ENCODE measurements at places on chromosomes 4 and X.
A peak's percentile ranks its signal among the peaks of the same experiment; 100 is the strongest.

DNA sequence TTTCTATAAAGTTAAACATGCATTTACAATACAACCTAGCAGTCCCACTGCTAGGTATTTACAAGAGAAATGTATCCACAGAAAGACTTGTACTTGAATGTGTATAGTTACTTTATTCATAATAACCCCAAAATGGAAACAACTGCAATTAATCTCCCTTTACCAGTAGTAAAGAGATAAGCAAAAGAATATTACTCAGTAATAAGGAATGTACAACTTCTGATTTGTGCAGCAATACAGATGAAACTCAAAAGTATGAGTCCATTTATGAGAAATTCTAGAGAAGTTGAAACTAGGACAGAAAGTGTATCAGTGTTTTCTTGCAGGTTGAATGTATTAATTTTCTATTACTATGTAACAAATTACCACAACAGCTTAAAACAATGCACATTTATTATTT, 15.2 kb downstream of the USP53 start:
- no peak for DNase-seq

- DNase-seq, result peak; percentile 34
These were observed 15.2 kb upstream of the SYTL4 start for GRCh38 chrX:100747090-100747489.

GRCh38 chr4:84800256-84800655, 166.2 kb downstream of the WDFY3 start:
- DNase-seq, result no peak

- DNase-seq, result no peak
These were observed 466.3 kb downstream of the PPARGC1A start for GRCh38 chr4:23423540-23423939.

DNA sequence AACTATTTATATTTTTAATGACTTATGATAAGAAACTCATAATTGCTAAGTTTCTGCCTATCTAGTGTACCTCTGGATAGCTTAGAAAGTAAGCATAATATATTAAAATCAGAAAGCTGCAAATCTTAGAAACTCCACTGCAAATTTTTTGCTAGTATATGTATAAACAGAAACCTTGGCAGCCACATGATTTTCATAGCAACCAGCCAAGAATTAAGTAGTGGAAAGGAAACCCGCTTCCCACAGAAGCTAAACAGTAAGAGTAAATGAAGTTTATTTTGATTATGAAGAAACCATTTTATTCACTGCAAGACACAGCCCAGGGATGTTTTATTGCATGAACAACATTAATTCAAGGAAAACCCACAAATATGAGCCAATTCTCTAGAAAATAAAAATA, 872.5 kb upstream of the ADGRL3 start:
- DNase-seq, result no peak

DNA sequence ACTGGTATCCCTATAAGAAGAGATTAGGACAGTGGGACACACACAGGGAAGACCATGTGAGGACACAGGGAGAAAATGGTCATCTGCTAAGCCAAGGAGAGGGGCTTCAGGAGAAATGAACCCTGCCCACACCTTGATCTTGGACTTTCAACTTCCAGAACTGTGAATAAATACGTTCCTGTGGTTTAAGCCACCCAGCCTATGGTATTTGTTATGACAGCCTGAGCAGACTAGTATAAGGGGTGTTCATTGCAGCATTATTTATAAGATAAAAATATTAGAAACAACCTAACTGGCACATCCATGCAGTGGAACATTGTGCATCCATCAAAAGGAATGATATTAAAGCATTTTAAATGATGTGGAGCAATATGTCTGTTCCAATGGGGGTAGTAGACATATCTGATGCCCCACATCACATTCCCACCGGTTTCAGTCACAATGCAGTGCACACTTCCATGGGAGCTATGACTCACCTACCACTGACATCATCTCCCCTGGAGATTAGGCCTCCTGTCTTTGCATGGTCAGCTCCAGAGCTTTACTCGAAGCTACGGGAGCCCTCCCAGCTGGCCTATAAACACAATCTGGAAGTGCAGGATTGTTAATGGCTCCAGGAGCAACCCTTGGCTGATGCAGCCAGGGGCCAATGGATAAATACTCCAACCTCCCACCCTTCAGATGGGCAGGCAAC, 38.9 kb upstream of the MAMLD1 start:
- DNase-seq, result no peak

DNA sequence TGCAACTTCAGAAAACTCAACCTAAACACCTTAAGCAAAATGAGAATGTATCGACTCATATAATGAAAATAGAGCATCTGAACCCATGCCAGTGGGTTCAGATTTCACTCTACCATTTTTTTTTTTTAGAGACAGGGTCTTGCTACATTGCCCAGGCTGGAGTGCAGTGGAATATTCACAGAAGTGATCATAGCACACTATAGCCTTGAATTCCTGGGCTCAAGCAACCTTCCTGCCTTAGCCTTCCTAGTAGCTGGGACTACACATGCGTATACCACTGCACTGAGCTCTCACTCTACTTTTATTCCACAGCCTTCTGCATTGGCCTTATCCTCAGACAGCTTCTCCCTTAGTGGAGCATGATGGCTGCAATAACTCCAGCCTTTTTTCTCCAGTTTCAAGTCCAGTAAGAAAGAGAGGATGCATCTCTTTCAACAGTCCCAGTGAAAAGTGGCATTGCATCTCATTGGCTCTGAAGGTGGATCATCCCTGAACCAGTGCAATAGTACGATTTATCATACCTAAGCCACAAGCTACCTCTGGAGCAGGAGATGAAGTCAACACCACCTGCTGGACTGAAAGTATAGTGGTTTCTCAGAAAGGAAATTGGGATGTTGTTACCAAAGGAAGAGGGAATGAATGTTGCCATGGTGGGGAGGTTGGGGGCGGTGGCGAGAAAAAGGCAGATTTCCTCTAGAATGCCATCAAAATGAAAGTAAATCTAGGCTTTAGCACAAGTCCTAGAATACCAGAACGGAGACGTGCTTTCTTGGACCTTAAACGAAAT, 2.0 kb upstream of the SOD3 start:
- DNase-seq, result peak; percentile 15

GRCh38 chr4:120236873-120237272, 170.2 kb upstream of the MAD2L1 start:
- DNase-seq, result no peak

GRCh38 chrX:54193085-54193821, 10.2 kb upstream of the FAM120C start:
- no peak for DNase-seq

DNA sequence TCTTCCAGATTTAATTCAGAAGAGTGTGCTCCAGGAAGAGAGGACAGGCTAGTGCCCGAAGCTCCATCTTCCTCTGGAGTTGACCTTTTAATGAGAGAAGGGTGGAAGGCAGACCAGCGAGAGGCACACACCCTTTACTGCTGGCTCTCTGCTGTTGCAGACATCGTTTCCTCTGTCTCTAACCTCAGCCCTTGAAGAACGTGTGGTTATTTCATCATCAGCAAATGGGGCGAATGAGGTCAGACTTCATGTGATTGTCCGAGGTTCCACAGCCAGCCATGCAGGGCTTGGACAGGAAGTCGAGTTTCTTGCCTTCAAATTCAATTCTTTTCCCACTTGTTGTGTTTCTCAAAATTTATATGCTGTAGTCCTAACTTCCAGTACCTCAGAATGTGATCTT, 155.2 kb upstream of the MSX1 start:
- peak; percentile 62 for DNase-seq

- DNase-seq, result no peak
These were observed 243.1 kb upstream of the FTHL17 start for GRCh38 chrX:31314921-31315320.

DNA sequence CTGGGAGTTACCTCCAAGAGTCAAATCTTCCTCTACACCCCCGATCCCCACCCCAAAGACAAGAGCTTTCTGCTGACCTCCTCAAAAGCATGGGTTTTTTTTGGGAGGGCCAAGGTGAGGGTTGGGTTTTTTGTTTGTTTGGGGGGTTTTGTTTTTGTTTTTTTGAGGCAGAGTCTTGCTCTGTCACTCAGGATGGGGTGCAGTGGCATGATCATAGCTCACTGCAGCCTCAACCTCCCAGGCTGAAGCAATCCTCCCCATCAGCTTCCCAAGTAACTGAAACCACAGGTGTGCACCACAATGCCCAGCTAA, 18.7 kb upstream of the WFS1 start:
- no peak for DNase-seq

- DNase-seq, result no peak
These were observed 249.9 kb upstream of the GATB start for GRCh38 chr4:152010710-152011079.

GRCh38 chr4:185171373-185172071, 28.5 kb downstream of the SLC25A4 start:
- no peak for DNase-seq

GRCh38 chrX:45133465-45133864, 67.2 kb downstream of the DIPK2B start:
- DNase-seq, result no peak

- DNase-seq, result peak; percentile 43
These were observed 39.3 kb downstream of the ELF2 start for GRCh38 chr4:139137763-139138162.

DNA sequence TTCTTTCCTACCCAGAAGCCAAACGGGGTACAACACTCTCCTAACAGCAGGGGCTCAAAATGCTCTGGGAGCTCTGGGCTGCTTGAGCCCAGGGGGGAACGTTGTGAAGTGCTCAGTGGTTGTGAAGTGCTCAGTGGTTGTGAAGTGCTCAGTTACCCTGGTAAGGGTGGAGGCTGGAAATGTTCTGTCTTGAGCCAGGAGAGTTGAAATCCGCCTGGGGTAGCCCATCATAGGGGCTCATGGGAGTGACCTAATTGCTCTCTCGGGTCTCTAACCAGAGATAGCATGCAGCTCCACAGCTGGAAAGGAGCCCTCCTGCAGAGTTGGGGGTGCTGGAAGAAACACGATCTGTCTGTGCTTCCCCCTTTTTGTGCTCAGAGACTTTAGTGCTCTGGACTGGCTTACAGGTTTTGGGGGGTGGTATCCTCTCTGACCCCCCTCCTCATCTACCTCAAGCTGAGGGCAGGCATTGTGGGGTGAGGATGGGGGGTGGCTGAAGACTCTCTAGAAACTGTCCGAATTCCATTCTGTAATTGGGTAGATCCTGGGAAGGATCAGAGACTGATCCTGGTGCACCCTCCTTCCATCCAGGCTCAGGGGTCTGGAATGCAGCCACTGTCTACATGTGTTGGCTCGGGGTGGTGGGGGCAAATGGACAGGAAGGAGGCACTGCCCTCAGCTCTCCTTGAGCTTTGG, 2.7 kb downstream of the EFNB1 start:
- DNase-seq, result no peak

DNA sequence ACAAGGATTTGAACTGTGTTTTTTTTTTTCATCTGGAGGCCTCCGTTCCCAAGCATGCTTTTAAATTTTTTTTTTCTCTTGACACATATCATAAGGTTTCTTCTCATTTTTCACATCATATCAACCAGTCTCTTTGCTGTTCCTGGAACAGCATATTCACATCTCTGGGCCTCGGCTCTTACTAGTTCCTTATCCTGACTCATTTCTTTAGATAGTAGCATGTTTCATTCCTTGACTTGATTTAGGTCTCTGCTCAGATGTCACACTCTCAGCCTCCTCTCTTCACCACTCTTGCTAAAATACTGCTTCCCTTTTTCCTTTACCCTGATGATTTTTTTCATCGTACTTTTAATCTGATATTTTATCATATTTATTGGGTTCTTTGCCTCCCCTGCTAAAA, 976.4 kb upstream of the FTHL17 start:
- no peak for DNase-seq

DNA sequence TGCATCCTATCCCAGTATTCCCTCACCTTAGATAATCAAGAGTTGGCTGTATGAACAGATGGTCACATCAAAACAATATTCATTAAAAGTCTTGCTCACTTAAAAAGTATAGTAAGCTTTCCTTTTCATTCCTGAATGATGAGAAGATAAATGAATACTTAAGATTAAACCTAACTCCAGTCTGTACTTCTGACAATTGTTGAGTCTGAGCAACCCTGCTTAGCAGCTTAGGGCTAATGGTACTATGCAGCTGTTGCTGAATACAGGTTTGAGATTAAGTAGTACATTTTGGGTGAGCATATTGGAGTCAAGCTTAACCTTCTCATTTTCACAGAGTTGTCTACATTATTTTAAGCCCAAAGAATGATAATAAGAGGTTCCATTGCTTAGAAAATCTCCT, 121.7 kb upstream of the ETNPPL start:
- no peak for DNase-seq

DNA sequence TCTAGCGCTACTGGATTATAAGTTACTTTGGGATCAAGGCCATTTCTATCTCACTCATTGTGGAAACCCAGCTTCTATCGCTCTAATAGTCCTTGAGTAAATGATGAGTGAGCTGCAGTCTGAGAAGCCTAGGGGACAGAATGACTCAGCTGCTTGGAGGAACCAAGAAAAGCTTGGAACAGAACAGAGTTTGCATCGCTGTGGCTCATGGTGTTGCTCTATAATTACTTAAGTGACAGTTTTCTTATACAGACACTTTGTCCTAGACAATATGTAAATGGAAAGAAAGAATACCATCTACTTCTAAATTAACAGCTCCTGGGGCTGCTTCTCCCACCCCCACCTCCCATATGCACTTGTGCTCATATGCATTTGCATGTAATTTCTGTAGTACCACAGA, 156.9 kb downstream of the SLIT2 start:
- no peak for DNase-seq

DNA sequence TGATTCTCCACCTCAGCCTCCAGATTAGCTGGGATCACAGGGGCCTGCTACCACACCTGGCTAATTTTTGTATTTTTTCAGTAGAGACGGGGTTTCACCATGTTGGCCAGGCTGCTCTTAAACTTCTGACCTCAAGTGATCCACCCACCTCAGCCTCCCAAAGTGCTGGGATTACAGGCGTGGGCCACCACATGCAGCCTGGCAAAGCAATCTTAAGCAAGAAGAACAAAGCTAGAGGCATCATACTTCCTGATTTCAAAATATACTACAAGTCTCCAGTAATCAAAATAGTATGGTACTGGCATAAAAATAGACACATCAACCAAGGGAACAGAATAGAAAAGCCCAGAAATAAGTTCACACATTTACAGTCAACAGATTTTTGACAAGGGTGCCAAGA, 12.8 kb upstream of the F8A1 start:
- DNase-seq, result no peak

DNA sequence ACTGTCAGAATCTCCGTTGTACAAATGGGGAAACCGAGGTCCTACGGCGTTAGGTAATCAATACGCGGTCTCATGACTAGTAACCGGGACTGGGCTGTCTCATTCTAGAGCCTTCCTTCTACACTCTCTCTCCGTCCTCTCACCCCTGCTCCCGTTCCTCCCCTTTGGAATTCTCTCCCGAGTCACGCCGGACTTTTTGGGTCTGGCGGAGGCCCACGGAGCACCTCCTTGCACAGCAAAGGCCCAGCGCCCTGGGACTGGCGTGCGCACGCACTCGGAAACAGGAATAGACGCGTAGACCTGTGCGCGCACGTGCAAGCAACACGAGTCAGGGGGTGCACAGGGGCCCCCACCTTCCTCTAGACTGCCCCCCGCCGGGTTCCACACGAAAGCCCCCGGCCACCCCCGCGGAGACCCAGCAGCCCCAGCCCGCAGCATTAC, 361 bp downstream of the QDPR start:
- DNase-seq, result peak; percentile 83

- DNase-seq, result no peak
These were observed 13.1 kb downstream of the GPKOW start for GRCh38 chrX:49110417-49110816.

Data from hematopoietic multipotent progenitor cell treated with erythropoietin and hydrocortisone succinate and interleukin-3 and kit ligand, for 4 days (in vitro differentiated cells).